ENCODE measurements at places on chromosomes 13 and 19. TPM values are rescaled to one million over a fixed set of nuclear protein-coding genes. Genes with fewer than 3 reads are reported as not detected.

- H3K36me3 ChIP-seq: no peaks in the 10 kb centered on the region
- no peaks in the 10 kb centered on the region for H3K4me1 ChIP-seq
- H3K4me3 ChIP-seq: no peak overlapping the region
- no peak overlapping the region for H3K27ac ChIP-seq
- DNase-seq: no peak
Measured at GRCh38 chr13:109389456-109389855, 396.9 kb downstream of the IRS2 start.

GRCh38 chr13:31367410-31367809 is 167.6 kb downstream of the B3GLCT start:
- H3K27ac ChIP-seq: no peak overlapping the region
- no peaks in the 10 kb centered on the region for H3K27me3 ChIP-seq
- no peak for DNase-seq

- no peak overlapping the region for H3K27ac ChIP-seq
- no peak overlapping the region for H3K4me3 ChIP-seq
- H3K27me3 ChIP-seq: no peaks in the 10 kb centered on the region
- peaks cover 22% of the 10 kb centered on the region for H3K36me3 ChIP-seq
- H3K4me1 ChIP-seq: peaks cover 9% of the 10 kb centered on the region
- DNase-seq: no peak
Measured at GRCh38 chr19:1817553-1818179, 5.6 kb upstream of the ATP8B3 start.

DNA sequence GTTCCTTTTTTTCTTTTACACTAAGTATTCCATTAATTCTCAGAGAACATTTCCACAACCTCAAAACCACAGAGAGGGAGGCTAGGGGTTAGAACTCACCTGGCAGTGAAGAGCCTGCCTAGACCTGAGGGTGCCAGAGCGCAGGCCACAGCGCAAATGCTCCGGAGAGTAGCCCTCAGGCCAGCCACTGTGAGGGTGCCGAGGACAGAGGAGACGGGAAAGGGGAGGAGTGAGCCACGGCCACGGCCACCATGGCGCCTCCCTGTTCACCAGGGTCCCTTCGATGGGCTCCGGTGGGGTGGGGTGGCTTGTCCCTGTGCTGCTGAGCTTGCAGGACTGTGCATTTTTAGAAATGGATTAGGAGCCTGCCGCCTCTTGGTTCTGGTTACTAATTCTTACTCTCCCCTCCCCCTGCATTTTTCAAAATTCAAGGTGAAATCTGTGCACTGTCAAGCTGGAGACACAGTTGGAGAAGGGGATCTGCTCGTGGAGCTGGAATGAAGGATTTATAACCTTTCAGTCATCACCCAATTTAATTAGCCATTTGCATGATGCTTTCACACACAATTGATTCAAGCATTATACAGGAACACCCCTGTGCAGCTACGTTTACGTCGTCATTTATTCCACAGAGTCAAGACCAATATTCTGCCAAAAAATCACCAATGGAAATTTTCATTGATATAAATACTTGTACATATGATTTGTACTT is 58.8 kb downstream of the GGACT start:
- no peak overlapping the region for H3K4me3 ChIP-seq
- no peaks in the 10 kb centered on the region for H3K36me3 ChIP-seq
- H3K27me3 ChIP-seq: no peaks in the 10 kb centered on the region
- no peaks in the 10 kb centered on the region for H3K4me1 ChIP-seq
- H3K27ac ChIP-seq: no peak overlapping the region

DNA sequence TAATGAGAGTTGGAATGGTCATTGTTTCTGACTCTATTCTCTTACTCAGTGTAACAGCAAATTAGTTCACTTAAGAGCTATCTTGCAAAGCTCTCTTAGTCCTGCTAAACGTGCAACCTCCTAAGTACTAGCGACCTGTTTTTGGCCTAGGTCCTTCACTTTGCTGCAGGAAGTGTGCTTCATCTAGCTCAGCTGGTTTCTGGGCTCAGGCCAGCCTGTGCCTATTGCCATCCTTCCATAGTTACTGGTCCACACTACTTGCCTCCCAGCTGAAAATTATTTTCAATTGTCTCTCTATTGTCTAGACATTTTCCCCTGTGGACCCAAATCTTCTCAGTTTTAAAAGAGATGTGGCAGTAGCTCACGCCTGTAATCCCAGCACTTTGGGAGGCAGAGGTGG is 561.3 kb downstream of the FGF9 start:
- H3K27ac ChIP-seq: no peak overlapping the region
- no peaks in the 10 kb centered on the region for H3K27me3 ChIP-seq
- no peak overlapping the region for H3K4me3 ChIP-seq
- no peaks in the 10 kb centered on the region for H3K36me3 ChIP-seq

PSPN gene
- 3.4 TPM for total RNA-seq

DNA sequence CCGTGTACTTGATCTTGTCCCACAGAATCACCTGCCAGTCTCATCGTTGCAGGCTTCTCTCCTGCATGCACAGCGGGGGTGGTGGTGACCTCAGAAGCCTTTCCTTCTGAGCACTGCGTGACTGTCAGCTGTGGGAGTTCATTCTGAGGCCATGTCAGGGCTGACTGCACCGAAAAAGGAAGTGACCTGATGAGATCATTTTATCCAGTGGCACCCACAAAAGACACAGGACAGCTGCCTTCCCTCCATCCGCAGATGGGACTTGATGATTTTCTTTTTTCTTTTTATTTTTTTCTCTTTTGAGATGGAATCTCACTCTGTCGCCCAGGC is 89.7 kb downstream of the RAB20 start:
- DNase-seq: no peak
- H3K36me3 ChIP-seq: no peaks in the 10 kb centered on the region
- H3K27ac ChIP-seq: no peak overlapping the region
- no peaks in the 10 kb centered on the region for H3K4me1 ChIP-seq

DNA sequence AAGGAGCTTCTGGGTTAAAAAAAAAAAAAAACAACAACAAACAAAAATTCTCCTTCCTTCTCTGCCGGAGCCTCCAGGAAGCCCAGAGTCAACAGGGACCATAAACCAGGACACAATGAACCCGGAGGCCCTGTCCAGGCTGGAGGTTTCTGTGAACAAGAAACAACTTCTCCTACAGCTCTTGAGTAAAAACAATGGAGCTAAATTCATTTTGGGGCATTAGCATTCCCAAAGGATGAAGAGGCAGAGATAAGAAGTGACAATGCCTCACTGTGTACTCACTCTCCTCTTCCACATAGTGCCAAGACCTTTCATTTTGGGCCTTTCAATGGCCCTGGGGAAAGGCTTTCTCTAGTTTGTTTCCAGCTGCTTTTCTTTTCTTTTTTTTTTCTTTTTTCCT is 9.0 kb downstream of the RHPN2 start:
- H3K27me3 ChIP-seq: no peaks in the 10 kb centered on the region
- 0 out of 2 replicates have a peak, but pooled peaks cover 2% of the 10 kb centered on the region for H3K36me3 ChIP-seq
- no peak overlapping the region for H3K4me3 ChIP-seq
- no peak for DNase-seq
- H3K4me1 ChIP-seq: peaks cover 53% of the 10 kb centered on the region
- 0 out of 2 replicates have a peak overlapping the region, but pooled peaks have one; percentile 17 for H3K27ac ChIP-seq

TMEM145 gene
- total RNA-seq: 7.2 TPM

COG3 gene
- 17.6 TPM for total RNA-seq

- H3K27ac ChIP-seq: no peak overlapping the region
- H3K27me3 ChIP-seq: no peaks in the 10 kb centered on the region
- H3K4me3 ChIP-seq: no peak overlapping the region
- no peak for DNase-seq
- H3K36me3 ChIP-seq: no peaks in the 10 kb centered on the region
Measured at GRCh38 chr13:79445968-79446645, 34.8 kb upstream of the NDFIP2 start.

- no peaks in the 10 kb centered on the region for H3K36me3 ChIP-seq
- H3K4me3 ChIP-seq: no peak overlapping the region
- no peaks in the 10 kb centered on the region for H3K27me3 ChIP-seq
- H3K27ac ChIP-seq: no peak overlapping the region
Measured at GRCh38 chr13:98843482-98843877, 91.0 kb upstream of the SLC15A1 start.

- H3K36me3 ChIP-seq: no peaks in the 10 kb centered on the region
- H3K27ac ChIP-seq: no peak overlapping the region
- H3K4me3 ChIP-seq: no peak overlapping the region
Measured at GRCh38 chr13:28464861-28465460, 30.0 kb downstream of the FLT1 start.

PRRG2 gene
- total RNA-seq: 6.2 TPM

DNA sequence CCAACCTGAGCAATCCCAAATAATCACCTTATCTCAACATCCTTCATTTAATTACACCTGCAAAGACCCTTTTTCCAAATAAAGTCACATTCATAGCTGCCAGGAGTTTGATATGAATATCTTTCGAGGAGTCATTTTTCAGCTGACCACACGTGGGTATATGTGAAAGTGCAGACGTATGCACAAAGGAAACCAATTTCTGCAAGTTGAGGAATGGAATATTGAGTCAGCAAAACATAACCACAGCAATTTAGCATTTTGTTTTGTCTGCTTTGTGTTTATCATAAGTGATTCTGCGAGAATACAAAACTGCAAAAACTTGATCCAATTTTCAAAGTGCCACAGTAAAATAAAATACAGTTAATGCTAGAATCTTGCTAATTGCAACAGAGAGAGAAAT is 295.9 kb downstream of the SUCLA2 start:
- H3K4me3 ChIP-seq: no peak overlapping the region
- H3K36me3 ChIP-seq: no peaks in the 10 kb centered on the region
- H3K4me1 ChIP-seq: no peaks in the 10 kb centered on the region

DNA sequence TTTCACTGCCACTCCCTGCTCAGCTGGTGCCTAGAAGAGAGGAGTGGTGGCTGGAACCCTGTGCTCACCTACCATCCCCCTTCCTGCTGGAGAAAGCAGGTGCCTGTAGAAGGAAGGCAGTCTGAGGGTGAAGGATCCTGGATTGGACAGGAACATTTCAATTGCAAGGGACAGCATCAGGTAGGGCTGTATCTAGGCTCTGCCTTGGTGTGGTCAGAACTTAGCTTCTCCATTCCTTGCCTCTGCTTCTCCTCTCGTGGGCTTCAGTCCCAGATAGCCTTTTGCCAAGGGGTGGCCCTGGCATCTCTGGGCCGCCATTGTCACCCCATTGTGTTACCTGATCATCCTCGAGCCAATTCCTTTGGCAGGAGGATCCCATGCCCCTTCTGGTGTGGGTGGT is 73.2 kb upstream of the KCTD15 start:
- no peaks in the 10 kb centered on the region for H3K4me1 ChIP-seq
- H3K27ac ChIP-seq: no peak overlapping the region
- no peak for DNase-seq
- H3K27me3 ChIP-seq: peaks cover 19% of the 10 kb centered on the region

- no peaks in the 10 kb centered on the region for H3K4me1 ChIP-seq
- DNase-seq: no peak
- no peaks in the 10 kb centered on the region for H3K27me3 ChIP-seq
- H3K27ac ChIP-seq: no peak overlapping the region
- no peaks in the 10 kb centered on the region for H3K36me3 ChIP-seq
- H3K4me3 ChIP-seq: no peak overlapping the region
Measured at GRCh38 chr13:92682832-92683517, 543.6 kb upstream of the GPC6 start.

GRCh38 chr19:47582320-47582909 is 9.5 kb upstream of the ZNF541 start:
- no peaks in the 10 kb centered on the region for H3K27me3 ChIP-seq
- H3K4me3 ChIP-seq: no peak overlapping the region
- peaks cover 5% of the 10 kb centered on the region for H3K4me1 ChIP-seq
- H3K36me3 ChIP-seq: no peaks in the 10 kb centered on the region

DNA sequence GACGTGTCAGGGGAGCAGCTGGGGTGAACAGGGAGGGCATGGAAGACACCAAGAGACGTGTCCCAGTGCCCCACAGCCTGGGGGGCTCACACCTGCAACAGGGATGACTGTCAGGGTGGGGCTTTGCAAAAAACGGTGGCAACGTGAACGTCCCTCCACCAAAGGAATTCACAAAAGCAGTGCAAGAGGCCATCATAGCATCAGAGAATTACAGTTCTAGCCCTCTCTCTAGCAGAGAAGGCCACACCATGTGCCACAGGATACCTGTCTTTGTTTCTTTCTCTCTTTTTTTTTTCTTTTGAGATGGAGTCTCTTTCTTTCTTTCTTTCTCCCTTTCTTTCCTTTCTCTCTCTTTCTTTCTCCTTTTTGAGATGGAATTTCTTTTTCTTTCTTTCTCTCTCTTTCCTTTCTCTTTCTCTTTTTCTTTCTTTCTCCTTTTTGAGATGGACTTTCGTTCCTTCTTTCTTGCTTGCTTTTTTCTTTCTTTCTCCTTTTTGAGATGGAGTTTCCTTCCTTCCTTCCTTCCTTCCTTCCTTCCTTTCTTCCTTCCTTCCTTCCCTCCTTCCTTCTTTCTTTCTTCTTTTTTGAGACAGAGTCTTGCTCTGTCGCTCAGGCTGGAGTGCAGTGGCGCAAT is 17.1 kb upstream of the ATP11A start:
- H3K4me3 ChIP-seq: no peak overlapping the region
- H3K27ac ChIP-seq: no peak overlapping the region
- H3K36me3 ChIP-seq: no peaks in the 10 kb centered on the region

ZNF578 gene
- not detected for total RNA-seq

CEACAM16 gene
- total RNA-seq: not detected

DNA sequence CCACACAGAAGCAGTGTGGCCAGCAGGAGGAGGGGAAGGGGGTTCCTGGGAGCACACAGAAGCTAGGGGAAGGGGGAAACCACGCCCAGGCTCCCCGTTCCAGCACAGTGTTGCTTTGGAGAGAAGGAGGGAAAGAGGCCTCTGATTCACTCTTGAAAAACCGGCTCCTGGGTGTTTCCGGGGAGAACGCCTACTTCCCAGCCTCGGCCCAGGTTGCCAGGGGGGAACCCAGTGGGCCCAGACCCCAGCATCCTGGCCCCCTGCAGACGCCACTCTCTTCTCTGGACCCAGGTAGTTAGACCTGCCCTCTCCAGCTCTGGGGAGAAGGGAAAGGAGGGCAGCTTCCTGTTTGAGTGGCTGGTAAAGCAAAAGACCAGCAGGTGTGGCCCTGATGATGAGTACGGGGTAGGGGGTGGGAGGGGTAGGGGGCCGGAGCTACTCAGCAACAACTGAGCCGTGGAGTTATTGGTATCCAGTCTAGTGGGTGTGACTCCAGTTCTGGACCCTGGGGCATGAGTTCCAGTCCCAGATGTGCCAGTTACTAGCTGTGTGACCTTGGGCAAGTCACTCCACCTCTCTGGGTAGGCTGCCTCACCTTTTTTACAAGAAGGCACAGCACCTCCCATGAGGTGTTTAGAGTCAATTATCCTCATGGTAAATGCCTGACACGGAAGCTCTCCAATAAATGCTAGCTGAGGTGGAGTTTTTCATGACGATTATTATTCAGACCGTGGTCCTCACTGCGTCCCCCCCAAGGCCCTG is 836 bp downstream of the GIPC1 start:
- peak overlapping the region; percentile 58 for H3K27ac ChIP-seq
- peak overlapping the region; percentile 78 for H3K4me3 ChIP-seq
- peaks cover 20% of the 10 kb centered on the region for H3K4me1 ChIP-seq
- DNase-seq: no peak
- H3K27me3 ChIP-seq: no peaks in the 10 kb centered on the region

RFPL4A gene
- not detected for total RNA-seq

Measured in HCT116 (cell line).